ENCODE measurements at places on chromosomes 11 and 22.

GRCh38 chr11:66274219-66274618, 3.8 kb upstream of the CNIH2 start:
- DNase-seq, result no peak

DNA sequence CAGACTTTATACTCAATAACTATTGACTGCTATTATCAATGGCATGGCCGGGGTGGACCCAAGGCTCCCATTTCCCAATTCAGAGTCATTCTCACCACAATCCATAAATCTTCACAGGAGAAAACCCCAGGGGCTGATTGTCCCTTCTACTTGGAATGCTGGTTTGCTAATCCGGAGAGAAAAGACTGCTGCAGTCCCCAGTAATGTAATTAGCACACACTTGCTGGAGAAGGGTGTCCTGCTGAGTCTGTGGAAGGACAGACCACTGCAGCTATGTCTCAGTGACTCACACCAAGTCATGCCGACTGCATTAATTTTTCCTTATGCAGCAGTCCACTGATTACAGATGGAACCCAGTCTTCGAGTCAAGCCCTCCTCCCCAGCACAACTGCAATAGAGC, 5.9 kb upstream of the ETS1 start:
- DNase-seq, result no peak

GRCh38 chr11:2250485-2250884, 19.9 kb downstream of the ASCL2 start:
- DNase-seq, result no peak

DNA sequence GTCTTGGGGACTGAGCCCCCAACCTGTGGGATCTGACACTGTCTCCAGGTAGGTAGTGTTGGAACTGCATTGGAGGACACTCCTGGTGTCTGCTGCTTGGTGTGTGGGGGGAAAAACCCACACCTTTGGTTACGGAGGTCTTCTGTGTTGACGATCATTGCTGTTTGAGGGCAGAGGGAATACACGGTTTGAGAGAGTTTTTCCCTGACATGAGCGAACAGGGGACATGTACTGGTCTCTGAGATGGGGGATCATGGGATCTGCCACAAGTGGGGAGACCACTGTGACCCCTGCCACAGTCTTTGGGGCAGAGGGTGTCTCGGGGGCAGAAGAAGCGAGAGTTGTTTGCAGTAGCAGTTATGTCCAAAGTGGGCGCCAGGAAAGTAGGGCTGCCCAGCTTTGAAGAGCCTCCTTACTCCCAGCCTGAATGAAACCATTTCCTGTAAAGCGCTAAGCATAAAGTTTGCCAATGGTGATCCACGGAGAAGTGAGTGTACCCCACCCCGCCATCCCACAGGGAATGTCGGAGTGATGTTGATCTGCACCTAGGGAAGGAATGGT, 5.4 kb upstream of the SAA2 start:
- DNase-seq, result no peak

GRCh38 chr11:8779107-8779506, 96.5 kb downstream of the RPL27A start:
- DNase-seq, result no peak

DNA sequence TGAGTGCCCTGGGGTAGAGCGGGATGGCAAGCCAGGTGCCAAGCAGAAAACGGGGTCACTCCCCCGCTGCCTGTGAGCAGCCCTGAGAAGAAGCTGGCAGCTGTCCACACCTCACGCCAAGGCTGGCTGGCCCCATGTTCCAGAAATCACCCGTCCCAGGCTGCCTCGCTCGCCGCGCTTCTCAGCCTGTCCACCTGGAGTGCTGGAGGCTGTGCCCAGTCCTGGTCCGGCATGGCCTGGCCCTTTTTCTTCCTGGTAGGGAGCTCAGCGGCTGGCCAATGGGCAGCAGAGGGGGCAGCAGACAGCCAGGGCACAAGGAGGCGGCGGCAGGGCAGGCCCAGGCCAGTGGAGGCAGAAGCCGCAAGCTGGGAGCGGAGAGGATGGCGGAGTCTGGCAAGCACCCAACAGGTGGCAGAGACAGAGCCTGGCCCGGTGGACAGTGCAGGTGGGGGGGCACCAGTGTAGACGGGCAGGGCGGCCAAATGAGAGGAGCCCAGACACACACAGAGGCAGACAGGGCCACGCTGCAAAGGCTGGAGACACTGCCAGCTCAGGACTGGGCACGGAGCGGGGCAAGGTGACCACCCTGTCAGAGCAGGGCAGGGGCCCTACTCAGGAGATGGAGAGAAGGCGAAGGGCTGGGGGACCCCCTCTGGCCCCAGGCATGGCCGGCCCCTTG, 37.2 kb upstream of the TH start:
- DNase-seq, result no peak

DNA sequence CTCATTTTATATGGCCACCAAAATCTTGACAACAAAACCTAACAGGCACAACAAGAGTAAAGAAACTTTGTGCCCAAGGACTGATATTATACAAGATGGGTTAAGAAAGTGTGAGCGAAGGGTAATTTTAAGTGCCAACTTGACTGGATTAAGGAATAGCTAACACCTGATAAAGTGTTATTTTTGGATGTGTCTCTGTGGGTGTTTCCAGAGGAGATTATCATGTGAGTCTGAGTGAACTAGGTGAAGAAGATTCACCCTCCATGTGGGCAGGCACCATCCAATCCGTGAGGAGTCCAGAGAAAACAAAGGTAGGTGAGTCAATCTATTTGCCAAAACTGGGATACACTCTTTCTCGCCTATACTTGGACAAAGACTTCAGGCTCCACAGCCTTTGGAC, 461.6 kb downstream of the ETS1 start:
- DNase-seq, result no peak

DNA sequence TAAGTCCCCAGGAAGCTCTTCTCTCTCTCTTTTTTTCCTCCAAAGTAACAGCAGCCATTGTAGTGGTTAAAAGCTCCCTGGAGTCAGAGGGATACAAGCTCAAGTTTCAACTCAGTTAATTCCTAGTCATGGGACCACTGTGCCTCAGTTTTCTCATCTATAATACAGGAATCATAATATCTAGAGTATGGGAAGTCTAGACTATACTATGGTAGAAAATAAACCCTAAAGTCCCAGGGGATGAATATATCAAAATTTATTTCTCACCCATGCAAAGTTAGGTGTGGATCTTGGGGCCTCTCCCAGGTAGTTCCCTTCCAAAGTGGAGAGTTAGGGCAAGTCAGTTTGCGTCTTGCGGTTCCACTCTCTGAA, 33.7 kb downstream of the C11orf58 start:
- no peak for DNase-seq

GRCh38 chr11:57124917-57125316, 56.8 kb upstream of the LRRC55 start:
- DNase-seq, result no peak

DNA sequence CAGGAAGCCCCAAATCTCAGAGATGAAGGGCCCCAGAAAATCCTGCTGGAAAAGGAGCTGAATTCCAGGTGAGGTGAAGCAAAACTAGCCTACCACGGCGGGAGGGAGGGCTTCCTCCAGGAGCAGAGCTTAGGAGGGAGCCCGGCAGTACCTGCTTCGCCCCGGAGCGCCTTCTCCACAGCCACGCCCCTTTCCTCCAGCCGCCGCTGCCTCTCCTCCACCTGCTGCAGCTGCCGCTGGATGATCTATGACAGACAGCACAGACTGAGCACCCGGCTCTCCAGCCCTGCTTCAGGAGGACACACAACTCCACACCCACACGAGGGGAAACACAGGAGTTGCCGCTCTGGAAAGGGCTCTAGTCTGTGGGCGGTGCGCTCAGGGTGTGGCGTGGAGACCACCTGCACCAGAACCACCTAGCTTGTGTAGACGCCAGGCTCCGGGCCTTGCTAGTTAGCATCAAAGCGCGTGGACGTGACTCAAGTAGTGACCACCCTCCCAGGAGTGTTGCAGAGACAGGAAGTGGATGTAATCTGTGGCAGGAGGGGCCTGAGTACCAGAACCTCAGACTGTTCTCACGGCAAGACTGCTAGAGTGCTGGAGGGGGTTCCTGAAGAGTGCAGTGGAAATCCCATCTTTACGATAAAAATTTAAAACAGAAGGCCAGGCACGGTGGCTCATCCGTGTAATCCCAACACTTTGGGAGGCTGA, 34.6 kb upstream of the BID start:
- DNase-seq, result no peak

DNA sequence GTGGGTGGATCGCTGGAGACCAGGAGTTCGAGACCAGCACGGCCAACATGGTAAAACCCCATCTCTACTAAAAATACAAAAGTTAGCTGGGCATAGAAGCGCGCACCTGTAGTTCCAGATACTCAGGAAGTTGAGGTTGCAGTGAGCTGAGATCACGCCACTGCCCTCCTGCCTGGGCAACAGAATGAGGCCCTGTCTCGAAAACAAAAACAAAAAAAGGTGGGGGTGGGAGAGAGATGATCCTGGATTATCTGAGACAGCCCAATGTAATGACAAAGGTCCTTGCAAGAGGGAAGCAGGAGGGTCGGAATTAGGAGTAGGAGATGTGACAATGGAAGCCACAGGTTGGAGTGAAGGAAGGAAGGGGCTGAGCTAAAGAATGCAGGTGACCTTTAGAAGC, 87.6 kb upstream of the APOA1 start:
- DNase-seq, result no peak

- DNase-seq, result no peak
These were observed 37.3 kb upstream of the CXCR5 start for GRCh38 chr11:118846181-118846935.

- DNase-seq, result no peak
These were observed 39.7 kb upstream of the GLYAT start for GRCh38 chr11:58771458-58771855.

Measured in bone marrow (tissue), 2 donors.